GM12878 (cell line): ENCODE measurements at places on chromosomes 2 and 18. TPM values are rescaled to one million over a fixed set of nuclear protein-coding genes. Genes with fewer than 3 reads are reported as not detected.
A peak's percentile ranks its signal among the peaks of the same experiment; 100 is the strongest.

- H3K4me1 ChIP-seq: no peaks in the 10 kb centered on the region
- no peak overlapping the region for H3K27ac ChIP-seq
- DNase-seq: no peak
- no peak overlapping the region for H3K4me3 ChIP-seq
- H3K36me3 ChIP-seq: peaks cover 2% of the 10 kb centered on the region; the same call in 1 of the 2 replicates
Observed at GRCh38 chr2:237742614-237743013, 56.0 kb upstream of the RBM44 start.

MALL gene
- 0.26 and 0.27 TPM in 2 replicates for total RNA-seq

- H3K36me3 ChIP-seq: no peaks in the 10 kb centered on the region
- DNase-seq: no peak
- H3K27ac ChIP-seq: peak overlapping the region; percentile 96
- H3K4me3 ChIP-seq: peak overlapping the region; percentile 98
- H3K27me3 ChIP-seq: no peaks in the 10 kb centered on the region
- no peaks in the 10 kb centered on the region for H3K4me1 ChIP-seq
Observed at GRCh38 chr2:195658541-195658890, 1.5 kb downstream of the SLC39A10 start.

- H3K4me3 ChIP-seq: no peak overlapping the region
- H3K36me3 ChIP-seq: no peaks in the 10 kb centered on the region
- H3K27ac ChIP-seq: no peak overlapping the region
- H3K27me3 ChIP-seq: peaks cover 4% of the 10 kb centered on the region
- H3K4me1 ChIP-seq: no peaks in the 10 kb centered on the region
Observed at GRCh38 chr2:100620481-100620880, 57.7 kb downstream of the PDCL3 start.

- no peaks in the 10 kb centered on the region for H3K27me3 ChIP-seq
- H3K4me3 ChIP-seq: no peak overlapping the region
- no peaks in the 10 kb centered on the region for H3K36me3 ChIP-seq
- DNase-seq: no peak
- no peak overlapping the region for H3K27ac ChIP-seq
Observed at GRCh38 chr2:1309507-1309906, 103.8 kb upstream of the TPO start.

DNA sequence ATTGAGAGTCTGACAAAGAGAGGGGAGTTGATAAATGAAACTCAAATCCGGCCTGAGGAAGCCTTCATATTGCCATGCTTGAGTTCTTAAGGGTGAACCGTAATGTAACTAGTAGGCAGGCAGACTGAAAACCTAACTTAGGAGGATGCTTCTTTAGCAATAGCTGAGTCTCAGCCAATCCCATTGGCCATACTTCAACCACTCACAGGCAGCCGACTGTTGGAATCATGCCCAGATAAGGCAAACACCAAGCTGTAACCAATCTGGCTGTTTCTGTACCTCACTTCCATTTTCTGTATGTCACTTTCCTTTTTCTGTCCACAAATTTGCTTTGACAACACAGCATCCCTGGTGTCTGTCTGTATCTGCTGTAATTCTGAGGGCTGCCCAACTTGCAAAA, 39.5 kb downstream of the TPRKB start:
- no peak overlapping the region for H3K27ac ChIP-seq
- no peaks in the 10 kb centered on the region; the same call in none of the 2 replicates for H3K27me3 ChIP-seq
- DNase-seq: no peak

GRCh38 chr2:218223046-218223445, 6.1 kb downstream of the ARPC2 start:
- H3K27ac ChIP-seq: no peak overlapping the region
- H3K4me3 ChIP-seq: peak overlapping the region; percentile 93
- H3K4me1 ChIP-seq: peaks cover 27% of the 10 kb centered on the region

DNA sequence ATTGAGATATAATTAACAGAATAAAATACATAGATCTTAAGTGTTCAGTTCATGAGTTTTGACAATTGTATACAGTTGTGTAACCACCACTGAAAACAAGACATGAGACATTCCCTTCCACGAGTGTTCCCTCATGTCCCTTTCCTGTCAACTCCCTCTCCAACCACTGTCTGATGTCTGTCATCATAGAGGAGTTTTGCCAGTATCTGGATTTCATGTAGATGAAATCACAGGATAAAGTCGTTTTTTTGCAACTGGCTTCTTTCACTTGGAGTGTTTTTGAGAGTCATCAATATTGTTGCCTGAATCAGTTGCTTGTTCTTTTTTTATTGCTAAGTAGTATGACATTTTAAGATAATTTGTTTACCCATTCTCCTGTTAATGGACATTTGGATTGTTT, 52.7 kb downstream of the RBMS1 start:
- H3K4me1 ChIP-seq: no peaks in the 10 kb centered on the region
- H3K27me3 ChIP-seq: no peaks in the 10 kb centered on the region
- DNase-seq: no peak

DNA sequence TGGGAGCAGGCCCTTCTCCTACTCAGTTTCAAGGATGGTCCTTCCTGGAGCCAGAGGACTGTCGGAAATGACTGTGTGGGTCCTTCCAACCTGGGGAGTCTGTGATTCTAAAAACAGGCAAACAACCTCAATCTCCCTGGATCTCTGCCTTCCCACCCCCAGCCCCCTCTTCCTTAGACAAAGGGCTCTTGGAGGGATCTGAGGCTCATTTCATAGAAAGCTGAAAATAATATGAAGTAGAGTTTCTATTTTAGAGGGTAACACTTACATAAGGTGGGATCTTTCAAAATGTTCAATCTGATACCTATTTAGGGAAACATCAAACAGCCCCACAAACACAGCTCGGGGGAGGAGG, 69.4 kb downstream of the RHOB start:
- H3K4me1 ChIP-seq: peaks cover 14% of the 10 kb centered on the region
- H3K36me3 ChIP-seq: no peaks in the 10 kb centered on the region
- DNase-seq: no peak

GRCh38 chr2:239194731-239195317, 206.0 kb downstream of the HDAC4 start:
- H3K4me3 ChIP-seq: no peak overlapping the region
- H3K4me1 ChIP-seq: no peaks in the 10 kb centered on the region

GRCh38 chr2:30149976-30150375, 3.2 kb downstream of the YPEL5 start:
- peak overlapping the region; percentile 36; the same call in 1 of the 2 replicates for H3K27ac ChIP-seq
- DNase-seq: no peak
- no peaks in the 10 kb centered on the region for H3K27me3 ChIP-seq
- peak overlapping the region; percentile 50 for H3K4me3 ChIP-seq
- peaks cover 25% of the 10 kb centered on the region for H3K4me1 ChIP-seq

RBM43 gene
- 2.7 and 3.6 TPM in 2 replicates for total RNA-seq

GRCh38 chr2:217399291-217399690, 539.4 kb upstream of the TNP1 start:
- no peaks in the 10 kb centered on the region for H3K4me1 ChIP-seq
- no peak for DNase-seq
- H3K27me3 ChIP-seq: no peaks in the 10 kb centered on the region
- H3K36me3 ChIP-seq: no peaks in the 10 kb centered on the region
- H3K4me3 ChIP-seq: no peak overlapping the region
- H3K27ac ChIP-seq: no peak overlapping the region

MEP1B gene
- total RNA-seq: not detected in 2 replicates

MC4R gene
- not detected in 2 replicates for total RNA-seq

DNA sequence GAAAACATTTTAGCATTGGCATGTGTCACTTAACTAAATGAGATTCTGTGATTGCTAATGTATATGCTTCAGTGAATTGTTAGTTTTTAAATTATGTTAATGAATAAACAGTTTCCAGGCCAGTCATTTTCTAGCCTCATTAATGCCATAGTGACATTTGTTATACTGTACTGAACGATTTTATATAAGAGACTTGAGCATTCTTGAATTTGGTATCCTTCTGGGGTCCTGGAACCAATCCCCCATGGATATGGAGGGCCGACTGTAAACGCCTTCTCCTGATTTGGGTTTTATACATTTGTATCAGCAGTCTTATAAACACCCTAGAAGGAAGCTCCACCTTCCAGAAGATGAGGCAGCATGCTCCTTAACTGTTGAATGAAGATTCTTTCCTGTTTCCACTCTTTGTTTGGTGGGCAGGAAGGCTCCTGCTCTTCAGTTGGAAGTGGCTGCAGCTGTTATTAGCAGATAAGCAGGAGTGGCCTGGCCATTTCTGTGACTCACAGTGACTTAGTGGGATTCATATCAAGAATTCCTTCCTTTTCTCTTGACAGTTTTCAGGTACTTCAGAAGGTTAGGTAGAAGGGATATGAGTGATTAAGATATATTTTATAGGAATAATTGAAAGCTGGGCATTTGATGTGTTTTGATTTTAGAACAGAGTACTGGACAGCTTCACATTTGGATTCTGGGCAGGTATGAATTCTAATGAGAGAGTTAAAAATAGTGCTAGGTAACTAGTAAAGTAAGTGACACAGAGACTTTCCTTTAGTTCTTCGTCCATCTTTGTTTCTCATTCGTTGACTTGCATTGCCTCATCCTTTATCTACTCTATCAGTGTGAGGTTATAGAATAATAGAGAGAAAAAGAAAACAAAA, 124.9 kb downstream of the PLCL1 start:
- no peaks in the 10 kb centered on the region for H3K36me3 ChIP-seq
- no peaks in the 10 kb centered on the region for H3K4me1 ChIP-seq
- H3K27me3 ChIP-seq: no peaks in the 10 kb centered on the region
- H3K4me3 ChIP-seq: no peak overlapping the region
